HL-60 (cell line): ENCODE measurements at places on chromosomes 2 and 18.

GRCh38 chr2:55430211-55430975 lies 10.7 kb upstream of the CCDC88A start:
- DNase-seq = no peak

DNA sequence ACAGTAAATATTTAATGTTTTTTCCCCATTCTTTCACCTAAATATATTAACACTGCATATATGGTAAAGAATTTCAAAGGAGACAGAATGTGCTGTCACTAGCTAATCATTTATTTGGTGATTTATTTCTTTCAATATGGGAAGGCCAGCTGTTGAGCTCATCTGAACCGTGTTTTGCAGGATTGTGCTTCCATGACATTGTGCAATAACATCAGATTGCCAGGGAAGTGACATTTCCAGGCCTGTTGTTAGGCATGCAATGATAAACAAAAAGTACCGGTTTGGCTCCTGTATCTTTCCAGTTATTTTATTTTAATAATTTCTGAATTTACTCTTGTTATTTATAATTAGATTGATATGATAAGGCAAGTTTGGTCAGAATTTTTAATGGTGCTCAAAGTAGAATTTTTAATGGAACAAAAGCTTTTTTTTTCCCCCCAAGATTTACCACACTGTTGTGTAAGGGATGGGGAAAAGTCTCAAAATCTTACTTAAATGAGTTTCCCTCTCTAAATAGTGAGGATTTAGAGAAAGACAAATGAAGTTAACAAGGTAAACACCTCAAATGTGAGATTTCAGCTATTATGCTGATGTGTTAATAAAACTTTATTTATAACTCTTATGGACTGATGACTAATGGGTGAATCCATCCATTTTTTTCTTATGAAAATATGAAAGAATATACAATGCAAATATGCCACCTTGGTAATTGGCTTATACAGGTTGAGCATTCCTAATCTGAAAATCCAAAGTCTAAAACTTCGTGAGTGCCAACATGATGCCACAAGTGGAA lies 52.7 kb downstream of the MALT1 start:
- no peak for DNase-seq

GRCh38 chr2:8598295-8599165 lies 83.3 kb upstream of the ID2 start:
- peak; percentile 98 for DNase-seq

DNA sequence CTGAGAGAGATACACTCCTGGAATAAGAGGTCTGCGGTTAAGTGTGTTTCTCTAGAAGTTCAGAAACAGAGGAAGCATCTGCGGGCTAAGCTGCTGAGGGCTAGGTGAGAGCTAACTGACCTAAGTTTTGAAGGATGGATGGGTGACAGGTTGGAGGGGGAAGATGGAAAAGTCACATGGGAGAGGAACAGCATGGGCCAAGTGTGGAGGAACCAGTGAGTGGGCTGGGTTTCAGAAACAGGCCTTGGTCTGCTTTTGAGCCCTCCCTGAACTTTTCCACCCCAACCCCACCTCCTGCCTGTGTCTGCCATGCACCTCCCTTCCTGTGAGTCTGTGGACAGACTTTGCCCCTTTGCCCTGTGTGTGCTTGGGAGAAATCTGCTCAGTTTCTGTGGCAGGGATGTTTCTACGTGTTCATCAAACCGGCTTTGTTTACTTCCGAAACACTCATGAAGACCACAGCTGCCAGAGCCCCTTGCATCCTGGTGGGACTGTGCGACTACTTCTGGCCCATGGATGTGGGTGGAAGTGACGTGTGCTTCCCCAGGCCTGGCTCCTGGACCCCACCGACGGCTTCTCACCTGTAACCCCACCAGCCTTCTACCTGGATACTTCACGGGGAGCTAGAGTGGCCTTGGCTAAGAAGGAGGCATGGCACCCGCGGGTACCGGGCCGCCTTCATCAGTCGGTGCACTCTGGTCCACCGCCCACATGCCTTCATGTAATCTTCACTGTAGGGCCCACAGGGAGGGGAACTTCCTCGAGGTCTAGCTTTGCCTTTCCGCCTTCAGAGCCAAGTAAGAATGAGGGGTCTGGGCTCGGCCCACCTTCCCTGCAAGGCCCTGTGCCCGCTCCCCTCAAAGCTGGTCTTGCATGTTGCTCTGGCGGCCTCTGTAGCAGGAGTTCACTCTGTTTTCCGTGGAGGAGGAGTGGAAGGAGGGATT lies 1.4 kb upstream of the HPCAL1 start:
- DNase-seq = no peak

DNA sequence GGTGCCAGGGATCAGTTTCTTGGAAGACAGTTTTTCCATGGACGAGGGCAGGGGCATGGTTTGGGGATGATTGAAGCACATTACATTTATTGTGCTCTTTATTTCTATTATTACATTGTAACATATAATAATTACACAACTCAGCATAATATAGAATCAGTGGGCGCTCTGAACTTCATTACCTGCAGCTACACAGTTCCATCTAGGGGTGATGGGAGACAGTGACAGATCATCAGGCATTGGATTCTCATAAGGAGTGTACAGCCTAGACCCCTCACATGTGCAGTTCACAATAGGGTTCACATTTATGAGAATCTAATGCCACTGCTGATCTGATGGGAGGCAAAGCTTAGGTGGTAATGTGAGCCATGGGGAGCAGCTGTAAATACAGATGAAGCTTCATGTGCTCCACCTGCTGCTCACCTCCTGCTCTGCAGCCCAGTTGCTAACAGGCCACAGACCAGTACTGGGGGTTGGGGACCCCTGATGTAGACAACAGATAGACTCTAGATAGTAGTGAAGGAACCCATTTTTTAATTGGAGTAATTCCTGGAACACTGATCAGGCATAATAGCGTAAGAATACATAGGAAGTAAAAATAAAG lies 41.5 kb upstream of the MC4R start:
- DNase-seq = no peak

DNA sequence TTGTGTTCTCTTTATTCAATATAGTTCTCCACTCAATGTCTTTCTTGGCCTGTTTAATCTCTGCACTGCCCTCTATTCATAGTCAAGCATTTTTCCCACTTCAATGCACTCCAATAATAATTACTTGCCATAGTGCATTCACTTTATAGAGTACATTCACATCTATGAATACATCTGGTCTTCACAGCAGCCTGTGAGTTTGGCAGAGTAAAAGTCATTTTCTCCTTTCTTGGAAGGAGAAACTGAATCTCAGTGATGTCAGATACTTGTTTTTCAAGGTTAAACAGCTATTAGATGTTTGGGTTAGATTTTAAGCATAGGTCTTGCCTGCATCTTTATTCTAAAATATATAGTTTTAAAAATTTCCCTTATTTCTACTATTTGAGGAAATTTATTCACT lies 373.2 kb downstream of the TRIB2 start:
- DNase-seq = no peak

GRCh38 chr2:134714228-134714627 lies 4.6 kb downstream of the TMEM163 start:
- no peak for DNase-seq

DNA sequence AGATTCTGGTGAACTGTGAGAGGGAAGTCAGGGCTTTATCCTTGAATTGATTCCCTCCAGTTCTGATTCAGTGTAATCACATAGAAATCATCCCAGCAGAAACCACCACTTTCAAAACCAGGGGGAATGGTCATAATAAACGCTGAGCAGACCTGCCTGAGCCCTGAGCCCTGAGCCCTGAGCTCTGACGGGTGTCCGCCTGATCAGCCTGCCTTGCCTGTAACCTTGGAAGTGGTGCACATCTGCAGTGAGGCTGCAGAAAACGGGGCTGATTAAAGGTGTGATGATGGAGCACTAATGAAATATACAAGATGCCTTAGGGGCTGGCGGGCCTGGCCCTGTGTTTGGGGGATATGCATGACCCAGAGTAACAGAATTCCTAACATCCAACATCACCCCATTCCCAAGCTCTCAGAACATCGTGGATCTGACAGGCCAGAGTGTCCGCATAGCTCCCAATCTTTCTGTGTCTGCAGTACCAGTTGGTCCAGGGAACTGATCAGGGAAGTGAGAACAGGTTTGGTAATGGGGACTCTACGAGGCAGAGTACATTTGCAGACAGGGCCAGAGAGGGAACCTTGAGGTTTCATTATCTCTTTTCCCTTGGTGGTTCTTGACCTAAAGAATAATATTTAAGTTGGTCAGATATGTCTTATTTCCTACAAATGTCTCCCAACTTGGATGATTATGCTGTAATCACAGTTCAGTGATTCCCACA lies 37.8 kb downstream of the KCTD18 start:
- DNase-seq = no peak

- DNase-seq = no peak
Observed at GRCh38 chr18:78430131-78430758, 549.4 kb upstream of the SALL3 start.

DNA sequence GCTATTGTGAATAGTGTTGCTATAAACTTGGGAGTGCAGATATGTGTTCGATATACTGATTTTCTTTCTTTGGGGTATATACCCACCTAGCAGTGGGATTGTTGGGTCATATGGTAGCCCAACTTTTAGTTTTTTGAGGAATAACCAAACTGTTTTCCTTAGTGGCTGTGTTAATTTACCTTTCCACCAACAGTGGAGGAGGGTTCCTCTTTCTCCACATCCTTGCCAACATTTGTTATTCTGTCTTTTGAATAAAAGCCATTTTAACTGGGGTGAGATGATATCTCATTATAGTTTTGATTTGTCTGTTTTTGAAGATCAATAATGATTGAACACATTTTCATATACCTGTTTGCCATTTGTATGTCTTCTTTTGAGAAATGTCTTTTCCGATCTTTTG lies 282.0 kb upstream of the SESTD1 start:
- no peak for DNase-seq

DNA sequence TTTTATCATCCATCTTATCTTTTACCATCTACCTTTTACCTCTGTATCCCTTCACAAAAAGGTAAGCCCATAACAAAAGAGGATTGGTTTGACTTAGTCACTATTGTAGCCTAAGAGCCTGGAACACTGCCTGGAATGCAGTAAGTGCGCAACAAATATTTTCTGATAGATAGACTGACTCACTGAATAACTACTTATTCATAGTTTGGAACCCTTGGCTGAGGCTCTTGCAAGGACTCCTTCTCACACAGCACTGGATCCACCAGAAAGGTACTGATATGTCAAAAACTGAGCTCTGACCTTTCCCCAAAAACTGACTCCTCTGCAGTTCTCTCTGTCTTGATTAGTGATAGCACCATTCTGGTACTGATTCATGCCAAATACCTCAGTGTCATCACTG lies 426.7 kb downstream of the SETBP1 start:
- no peak for DNase-seq

DNA sequence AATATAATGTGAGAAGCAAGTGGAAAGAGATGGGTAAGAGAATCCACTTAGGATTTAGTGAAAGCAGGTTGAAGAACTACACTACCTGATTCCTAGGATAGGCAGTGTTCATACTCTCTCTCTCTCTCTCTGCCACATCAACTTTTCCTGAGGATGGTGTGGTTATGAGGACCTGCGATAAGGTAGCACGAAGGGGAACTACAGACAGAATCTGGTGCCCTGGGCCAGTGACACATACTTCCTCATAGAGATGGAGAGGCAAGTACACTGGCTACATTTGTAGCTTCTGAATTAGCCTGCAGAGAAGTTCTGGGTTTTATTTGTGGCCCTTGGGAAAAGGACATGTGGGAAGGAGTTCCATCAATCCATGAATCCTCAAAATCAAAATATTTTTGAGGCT lies 44.5 kb downstream of the PTH2R start:
- DNase-seq = peak; percentile 5

DNA sequence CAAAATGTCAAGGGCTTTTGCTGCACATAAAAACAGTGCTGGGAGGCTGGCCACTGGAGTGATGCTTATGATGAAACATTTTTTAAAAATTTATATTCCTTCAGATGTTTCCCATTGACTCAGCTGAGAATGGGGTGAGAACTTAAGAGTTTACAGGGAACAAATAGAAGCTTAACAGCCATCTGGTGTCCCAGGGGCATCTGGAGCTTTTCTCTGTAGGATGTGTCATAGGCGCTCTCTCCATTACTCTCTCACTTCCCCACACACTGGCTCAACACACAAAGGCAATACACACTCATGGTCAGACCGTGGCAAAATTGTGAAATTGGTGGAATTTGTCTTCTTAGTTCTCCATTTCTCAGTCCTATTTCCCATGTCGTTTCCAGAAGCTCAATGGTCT lies 783.1 kb upstream of the LRRTM1 start:
- no peak for DNase-seq

DNA sequence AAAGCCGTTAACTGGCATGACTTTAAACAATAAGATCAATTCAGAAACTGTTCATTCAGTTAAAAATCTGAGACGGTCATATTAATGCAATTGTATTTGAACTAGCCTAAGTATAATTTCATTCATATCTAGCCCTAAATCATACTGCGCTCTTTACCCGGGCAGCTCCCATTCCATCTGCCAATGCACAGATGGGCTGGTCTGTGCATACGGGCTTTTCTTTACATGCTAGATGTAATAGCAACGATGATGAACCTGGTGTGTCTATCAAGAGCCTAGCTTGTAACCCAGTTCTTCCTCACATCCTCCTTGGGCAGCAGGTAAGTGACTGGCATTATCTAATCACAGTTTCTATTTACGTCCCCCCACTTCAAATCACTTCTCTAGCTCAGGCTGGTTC lies 631.5 kb upstream of the KLHL29 start:
- no peak for DNase-seq

GRCh38 chr2:42769583-42770287 lies 5.8 kb upstream of the OXER1 start:
- no peak for DNase-seq

DNA sequence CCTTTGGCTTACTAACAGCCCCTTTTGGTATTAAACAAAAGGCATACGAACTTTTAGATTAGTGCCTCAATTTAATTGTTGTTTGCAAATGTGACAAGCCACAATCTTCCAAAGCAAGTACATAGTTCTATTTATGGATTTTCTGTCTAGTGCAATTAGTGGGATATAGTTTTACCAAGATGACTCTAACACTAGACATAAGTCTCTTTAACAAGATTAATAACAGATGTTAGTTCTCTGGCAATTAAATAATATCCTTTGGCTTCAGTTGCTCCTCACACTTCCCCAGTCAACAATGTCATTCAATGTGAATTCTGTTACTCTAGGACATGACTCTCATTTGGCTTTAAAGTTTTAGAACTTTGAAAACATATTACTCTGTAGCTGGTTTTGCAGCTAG lies 16.7 kb upstream of the MC4R start:
- DNase-seq = no peak

- DNase-seq = no peak
Observed at GRCh38 chr18:3283908-3284307, 22.0 kb downstream of the MYL12B start.

DNA sequence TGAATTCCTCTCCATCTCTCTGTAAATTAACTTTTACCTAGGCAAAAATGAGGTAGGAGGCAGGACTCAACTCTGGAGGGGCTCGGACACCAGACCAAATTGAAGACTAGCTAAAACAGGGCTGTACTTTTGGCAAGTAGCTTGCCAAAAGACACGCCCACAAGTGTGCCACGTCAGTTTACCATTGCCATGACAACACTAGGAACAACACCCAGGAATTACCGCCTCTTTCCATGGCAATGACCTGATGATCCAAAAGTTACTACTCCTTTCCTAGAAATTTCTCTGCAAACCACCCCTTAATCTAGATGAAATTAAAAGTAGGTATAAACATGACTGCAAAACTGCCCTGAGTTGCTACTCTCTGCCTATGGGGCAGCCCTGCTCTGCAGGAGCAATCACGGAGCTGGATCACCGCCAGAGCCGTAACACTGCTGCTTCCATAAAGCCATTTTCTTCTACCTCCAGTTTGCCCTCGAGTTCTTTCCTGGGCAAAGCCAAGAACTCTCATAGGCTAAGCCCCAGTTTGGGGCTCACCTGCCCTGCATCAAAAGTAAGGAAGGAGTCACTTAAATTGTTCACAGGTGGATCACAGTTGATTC lies 66.0 kb upstream of the FAM136A start:
- no peak for DNase-seq

GRCh38 chr18:59448546-59448945 lies 89.5 kb upstream of the LMAN1 start:
- no peak for DNase-seq
